ENCODE measurements at places on chromosomes 2 and 18.

- DNase-seq, result no peak
These were observed 42.8 kb upstream of the BAZ2B start for GRCh38 chr2:159658881-159659873.

DNA sequence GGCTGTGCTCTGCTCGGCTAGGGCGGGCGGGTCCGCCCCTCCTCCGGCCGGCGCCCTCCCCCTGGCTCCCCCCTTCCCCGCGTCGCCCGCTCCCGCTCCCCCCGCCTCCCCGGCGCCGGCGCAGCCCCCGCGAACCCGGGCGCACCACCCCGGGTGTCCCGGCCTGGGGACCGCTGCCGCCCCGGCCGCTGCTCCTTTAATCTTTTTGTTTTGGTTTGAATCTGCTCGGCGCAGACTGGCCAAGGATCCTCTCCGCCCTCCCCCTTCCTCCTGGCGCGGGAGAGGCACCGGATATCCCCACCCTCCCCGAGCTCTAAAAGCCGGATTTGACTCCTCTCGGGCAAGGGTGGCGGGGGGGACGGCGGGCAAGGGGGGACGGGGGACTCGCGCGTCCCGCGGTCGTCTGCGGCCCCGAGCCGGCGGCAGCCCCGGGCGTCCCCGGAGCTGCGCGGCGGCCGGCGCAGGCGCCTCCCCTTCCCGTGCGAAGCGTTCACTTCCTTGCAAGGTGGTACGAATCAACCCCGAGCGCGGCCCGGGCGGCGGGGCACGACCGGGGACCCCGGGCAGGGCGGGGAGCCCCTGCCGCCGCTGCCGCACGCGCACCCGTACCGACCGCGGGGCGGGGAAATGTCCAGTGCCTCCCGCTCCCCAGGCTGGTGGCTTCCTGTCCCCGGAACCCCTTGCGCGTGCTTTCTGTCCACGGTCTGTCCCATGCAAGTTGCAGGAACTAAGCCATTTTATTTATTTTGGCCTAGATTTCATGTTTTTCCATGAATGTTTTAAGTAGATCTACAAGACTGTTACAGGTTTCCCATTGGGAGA, at the start of gene PTGR3:
TSS of gene PTGR3 (minus strand) at position 11 of the 822 bp plus-strand sequence. CDS start 81 bp downstream, outside the sequence.
- peak; percentile 48 for DNase-seq

DNA sequence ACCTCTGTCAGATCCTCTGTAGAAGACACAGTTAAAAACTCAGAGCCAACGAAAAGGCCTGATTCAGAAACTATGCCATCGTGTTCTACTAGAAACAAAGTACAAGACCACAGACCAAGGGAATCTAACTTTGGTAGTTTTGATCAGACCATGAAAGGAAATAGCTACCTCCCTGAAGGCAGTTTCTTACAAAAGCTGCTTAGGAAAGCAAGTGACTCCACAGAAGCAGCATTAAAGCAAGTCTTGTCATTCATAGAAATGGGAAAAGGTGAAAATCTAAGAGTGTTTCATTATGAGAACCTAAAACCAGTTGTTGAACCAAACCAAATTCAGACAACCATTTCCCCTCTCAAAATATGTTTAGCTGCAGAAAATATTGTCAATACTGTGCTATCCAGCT, 58.2 kb downstream of the FSIP2 start:
- DNase-seq, result no peak

- no peak for DNase-seq
These were observed 24.1 kb downstream of the ADNP2 start for GRCh38 chr18:80133124-80133523.

- DNase-seq, result no peak
These were observed 255.5 kb downstream of the RIT2 start for GRCh38 chr18:42860011-42860410.

GRCh38 chr18:74567822-74568221, 29.8 kb upstream of the ZNF407 start:
- DNase-seq, result no peak

DNA sequence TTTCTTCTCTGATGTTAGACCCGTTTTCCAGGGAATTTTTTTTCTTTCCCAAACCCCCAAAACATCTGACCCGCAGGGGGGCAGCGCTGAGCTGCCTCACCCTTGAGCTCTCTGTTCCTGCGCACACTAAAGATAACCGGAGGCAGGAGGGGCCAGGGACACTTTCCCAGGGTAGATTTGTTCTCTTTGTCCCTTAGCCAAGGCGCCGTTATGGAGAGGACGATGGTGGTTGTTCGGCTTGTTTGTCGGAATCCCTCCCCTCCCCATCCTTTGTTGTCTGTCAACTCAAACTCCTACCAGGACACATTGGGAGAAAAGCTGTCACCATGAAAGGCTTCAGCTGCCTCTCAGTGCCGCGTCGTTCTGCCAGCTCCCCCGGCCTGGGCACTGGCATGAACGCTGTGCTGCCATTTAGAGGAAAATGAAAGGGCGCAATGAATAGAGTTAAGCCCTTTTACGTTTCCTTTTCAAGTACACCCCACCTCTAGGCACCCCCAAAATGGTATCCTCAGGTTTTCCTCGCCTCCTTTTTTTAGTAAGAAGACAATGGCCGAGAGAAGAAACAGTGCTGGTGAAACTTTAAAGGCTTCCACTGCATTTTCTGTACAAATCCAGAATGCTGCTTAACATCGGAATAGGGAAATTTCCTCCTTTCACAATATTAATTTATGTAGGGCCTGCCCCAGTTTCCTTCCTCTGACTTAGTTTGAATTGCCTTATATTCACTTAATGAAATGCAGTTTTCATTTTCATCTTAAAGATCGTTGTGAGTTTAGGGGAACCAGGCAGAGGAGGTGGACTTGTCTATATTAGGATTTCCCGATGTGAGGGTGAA, 62.1 kb downstream of the RND3 start:
- no peak for DNase-seq

GRCh38 chr2:240780023-240780700, 39.9 kb downstream of the KIF1A start:
- no peak for DNase-seq

- no peak for DNase-seq
These were observed 290.3 kb downstream of the CELF4 start for GRCh38 chr18:37275237-37275741.

GRCh38 chr18:419541-420175, 80.8 kb downstream of the COLEC12 start:
- DNase-seq, result no peak

- peak; percentile 25 for DNase-seq
These were observed 44.6 kb downstream of the HAUS1 start for GRCh38 chr18:46148810-46149209.

GRCh38 chr2:176817061-176817565, 395.5 kb upstream of the HNRNPA3 start:
- DNase-seq, result no peak

GRCh38 chr2:162267496-162267895, 24.3 kb upstream of the FAP start:
- DNase-seq, result no peak

DNA sequence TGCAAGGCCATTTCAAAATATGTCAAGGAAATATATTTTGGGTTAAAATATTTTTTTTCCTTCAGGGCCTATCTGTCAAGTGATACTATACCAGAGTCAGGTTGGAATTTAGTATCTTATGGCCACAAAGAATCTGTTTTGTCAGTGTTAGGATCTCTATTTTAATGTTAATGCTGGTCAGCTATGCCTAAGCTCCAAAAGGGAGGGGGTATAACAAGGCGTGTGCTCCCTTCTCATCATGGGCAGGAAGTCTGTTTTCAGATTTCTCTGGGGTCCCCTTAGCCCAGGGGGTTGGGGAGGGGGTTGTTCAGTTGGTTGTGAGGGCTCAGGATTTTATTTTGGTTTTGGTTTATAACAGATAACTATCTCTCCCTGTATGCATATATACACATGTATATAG, 126.4 kb downstream of the TMEM163 start:
- DNase-seq, result no peak

- no peak for DNase-seq
These were observed 109.2 kb downstream of the PTPRM start for GRCh38 chr18:7676253-7676873.

DNA sequence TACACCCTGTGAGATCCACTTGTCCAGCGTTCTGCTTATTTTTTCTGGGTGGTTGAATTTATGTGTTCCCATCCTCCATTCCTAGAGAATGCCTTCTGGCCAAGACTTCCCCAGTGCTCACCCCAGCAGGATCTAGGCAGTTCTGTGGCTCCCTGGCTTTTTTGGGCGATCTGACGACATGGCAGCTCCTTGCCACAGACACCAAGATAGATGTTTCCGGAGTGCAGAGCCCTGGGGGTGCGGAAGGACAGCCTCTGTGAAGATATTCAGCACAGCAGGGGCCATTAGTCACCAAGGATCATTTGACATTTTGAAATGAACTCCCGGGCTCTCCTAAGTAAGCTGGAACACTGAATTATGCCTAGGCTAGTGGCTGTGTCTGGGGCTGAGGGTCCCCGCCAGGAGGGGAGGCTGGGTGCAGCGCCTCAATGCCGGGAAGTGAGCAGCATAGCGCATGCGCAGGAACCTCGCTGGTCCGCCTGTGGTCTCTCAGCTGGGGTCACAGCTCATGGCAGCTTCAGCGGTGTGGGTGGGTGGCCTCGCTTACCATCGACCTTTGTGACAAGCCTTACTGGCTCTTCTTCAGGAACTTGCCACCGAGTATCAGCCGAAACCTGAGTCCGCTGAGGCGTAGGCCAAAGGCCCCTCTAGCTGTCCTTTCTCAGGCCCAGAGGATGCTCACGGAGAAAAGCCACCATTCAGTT, 60.3 kb downstream of the MEX3C start:
- no peak for DNase-seq

GRCh38 chr2:42261518-42262195, 92.5 kb downstream of the EML4 start:
- DNase-seq, result no peak

DNA sequence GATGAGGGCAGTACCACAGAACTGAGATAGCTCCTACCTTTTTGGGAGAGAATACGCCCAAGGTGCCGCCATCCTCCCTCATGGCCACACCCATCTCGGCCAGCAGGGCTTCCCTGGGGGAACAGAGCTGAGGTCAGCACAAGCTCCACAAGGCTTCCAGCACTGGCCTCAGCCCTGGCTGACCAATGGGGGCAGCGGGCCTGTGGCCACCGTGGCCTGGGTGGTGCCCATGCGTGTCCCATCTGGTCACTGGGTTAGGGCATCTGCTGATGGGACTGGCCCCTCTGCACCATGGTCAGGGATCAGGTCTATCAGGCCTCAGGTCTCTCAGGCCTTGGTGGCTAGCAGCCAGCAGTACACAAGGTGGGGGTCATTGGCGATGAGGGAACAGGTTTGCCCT, 50.9 kb downstream of the KIF1A start:
- DNase-seq, result no peak

DNA sequence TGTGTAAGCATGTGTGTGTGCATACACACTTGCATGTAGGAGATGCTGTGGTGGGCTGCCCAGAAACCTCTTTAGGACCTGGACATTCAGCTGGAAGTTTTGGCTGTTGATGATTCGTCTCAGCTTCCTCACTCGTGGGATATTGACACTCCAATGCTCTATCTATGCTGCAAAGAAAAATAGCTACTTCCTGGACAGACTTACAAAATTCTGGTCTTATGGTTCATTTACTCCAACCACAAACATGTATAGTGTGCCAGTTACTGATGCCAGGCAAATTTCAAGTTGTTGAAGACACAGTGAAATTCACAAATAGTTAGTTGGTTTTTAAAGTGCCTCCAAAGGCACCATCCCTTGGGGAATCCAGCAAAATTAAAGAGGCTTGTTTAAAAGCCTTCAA, 882.6 kb downstream of the CPS1 start:
- DNase-seq, result no peak

GRCh38 chr2:134185639-134186038, 68.2 kb upstream of the MGAT5 start:
- DNase-seq, result no peak

DNA sequence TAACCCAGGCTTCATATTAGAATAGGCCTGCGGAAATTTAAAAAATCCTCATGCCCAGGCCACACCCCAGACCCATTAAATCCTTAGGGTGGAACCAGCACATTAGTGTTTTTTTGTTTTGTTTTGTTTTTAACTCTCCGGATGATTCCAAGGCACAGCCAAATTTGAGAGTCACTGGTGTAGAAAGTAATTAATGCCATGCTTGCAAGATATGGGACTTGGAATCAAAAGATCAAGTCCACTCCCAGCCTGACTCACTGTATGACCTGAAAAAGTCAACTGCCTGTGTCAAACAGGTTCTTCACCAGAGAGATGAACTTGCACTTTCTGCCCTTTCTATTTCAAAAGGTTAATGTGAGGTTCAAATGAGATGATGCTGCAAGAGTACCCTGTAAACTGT, 310.3 kb upstream of the LYPD1 start:
- DNase-seq, result no peak

DNA sequence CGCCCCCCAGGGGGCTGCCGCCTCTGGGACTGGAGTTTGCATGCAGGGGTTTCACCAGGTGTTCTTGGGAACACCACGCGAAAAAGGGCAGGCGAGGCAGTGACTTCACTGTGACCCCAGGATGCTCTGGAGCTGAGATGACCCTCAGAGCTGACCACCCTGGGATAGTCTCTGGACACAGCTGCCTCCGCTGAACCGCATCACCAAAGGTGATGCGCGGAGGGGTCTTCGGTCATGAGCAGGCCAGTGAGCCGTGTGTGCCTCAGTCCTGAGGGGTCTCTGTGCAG, 17.5 kb downstream of the GPR35 start:
- DNase-seq, result no peak

DNA sequence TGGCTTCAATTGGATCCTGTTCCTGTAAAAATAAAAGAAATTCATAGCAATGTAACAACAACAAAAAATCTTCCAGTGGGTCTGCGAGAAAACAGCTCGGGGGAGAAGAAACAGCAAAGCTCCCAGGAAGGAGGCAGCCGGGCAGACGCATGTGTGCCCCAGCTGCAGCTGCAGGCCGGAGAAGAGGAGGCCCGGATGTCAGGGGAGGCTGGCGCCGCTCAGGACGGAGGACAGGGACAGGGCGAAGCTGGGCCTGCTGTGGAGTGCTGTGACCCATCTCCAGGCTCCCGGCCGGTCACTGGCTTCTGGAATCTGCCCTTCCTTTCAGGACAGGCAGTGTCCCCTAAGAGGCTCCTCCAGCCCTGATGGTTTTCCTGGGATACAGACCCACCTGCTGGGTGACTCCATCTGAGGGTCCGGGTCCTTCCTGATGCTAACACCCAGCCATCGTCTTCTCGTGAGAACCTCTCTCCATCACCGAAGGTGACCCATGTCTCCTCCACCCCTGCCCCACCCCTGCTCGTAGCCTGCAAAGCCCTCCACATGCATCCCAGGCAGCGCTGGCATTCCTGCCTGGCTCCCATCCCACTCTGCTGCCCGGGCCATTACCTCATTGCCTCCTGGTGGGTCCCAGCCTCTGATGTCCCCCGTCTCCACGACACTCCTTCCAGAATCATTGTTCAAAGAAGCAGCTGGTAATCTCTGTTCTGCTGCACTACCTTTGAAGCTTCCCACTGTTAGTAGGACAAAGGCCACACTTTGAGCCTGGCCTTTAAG, 145.4 kb upstream of the TWIST2 start:
- no peak for DNase-seq

DNA sequence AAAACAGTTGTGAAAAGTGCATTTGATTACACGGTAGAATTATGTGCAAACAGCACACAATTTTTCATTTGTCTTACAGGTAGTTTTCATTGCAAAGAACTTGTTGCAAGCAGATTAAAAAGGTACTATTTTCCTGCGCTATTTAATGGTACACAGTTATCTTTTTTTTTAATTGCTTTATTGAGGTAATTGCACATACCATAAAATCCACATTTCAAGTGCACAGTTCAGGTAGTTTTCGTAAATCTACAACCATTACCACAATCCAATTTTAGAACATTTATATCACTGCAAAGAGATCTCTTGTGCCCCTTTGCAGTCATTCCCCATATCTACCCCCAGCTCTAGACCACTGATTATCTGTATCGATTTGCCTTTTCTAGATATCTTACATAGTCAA, 2.6 kb upstream of the GALNT1 start:
- DNase-seq, result no peak
